ENCODE measurements at places on chromosomes 6 and 20.

- DNase-seq: no peak
Measured at GRCh38 chr6:33695451-33695887, 16.0 kb downstream of the UQCC2 start.

DNA sequence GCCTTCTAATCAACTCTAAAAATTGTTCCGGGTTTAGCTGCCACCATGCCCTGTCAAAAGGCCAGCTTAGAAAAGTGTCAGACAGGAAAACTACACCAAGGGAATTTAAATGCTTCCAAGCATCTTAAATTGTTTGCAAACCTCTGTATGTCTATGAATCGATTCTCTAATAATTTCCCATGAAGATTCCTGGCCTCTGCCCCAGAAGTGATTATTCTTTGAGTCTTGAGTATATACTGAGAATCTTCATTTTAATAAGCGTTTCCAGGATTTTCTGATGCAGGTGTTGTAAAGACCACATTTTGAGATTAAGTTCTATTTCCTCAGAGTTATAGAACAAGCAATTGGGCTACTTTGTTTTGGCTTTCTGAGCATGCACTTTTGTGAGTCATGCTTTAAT lies 471.8 kb upstream of the JAG1 start:
- DNase-seq: no peak

DNA sequence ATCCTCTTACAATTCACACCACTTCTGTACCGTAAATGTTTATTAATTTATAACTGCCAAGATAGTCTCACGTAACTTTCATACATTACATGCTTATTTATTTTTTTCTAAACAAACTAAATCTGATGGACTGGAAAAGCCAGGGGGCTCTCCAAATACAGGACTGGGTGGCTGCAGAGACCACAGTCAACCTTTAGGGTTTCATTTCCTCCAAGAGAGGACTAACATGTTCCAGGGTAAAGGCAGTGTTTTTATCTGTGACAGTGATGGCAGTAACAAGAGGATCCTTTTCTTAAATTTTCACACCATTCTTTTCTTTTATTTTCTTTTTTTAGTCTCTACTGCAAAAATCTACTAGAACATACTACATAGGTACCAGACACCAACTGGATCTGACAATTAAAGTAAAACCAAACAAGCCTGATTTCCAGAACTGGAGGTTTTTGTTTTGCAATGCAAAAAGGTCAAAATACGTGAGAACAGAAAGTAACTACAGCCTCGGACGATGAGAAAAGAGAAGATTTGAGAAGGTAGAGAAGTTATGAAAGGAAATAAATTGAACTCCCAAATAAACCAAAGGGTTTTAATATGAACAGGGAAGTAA lies 1.2 kb downstream of the LMBRD1 start:
- DNase-seq: no peak

DNA sequence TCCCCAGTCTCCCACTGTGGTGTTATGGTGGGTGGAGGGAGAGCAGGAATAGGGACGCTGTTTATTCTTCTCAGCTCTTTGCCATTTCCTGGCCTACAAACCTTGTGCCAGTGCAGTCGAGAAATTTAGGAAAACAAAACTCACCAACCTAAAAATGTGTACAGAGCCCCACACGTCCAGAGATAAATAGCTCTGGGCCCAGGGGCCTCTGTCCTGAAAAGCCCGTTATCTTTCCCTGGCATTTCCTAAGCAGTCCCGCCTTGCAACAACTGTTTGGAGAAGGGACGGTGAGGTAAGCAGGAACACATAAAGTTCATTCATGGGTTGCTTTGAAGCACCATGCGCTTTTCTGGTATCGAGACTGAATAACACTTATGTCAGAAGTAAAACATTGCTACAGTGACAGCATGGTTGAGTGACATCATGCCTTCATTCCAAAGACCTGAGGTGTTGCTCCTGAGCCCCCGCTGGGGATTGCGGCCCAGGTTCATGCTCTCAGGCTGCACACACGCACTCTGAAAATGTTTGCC lies 80.1 kb upstream of the NXT1 start:
- DNase-seq: no peak

DNA sequence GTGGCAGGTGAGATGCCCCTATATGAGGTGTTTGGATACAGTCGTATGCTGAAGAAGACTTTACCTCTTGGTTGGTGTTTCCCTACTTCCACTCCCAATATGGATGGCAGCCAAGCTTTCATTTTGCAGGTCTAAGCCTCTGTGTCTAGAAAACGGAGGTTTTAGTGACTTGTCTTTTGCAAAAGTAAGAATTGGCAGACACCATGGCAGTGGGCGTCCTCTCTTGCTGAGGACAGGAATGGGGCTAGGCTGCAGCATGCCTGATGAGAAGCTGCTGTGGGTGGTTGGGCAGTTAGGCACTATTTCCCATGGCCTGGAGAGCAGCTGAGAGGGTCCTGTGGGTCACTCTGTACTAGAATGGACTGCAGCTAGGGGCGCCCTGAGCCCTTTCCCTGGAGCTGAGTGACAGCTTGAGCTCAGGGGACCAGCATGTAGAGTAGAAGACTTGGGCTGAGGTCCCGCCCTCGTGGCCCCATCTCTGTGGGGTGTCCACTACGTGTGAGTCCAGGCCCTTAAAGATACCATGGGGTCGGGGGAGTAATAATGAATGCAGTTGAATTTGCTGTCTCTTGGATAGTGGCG lies 127.4 kb downstream of the CDH26 start:
- no peak for DNase-seq

DNA sequence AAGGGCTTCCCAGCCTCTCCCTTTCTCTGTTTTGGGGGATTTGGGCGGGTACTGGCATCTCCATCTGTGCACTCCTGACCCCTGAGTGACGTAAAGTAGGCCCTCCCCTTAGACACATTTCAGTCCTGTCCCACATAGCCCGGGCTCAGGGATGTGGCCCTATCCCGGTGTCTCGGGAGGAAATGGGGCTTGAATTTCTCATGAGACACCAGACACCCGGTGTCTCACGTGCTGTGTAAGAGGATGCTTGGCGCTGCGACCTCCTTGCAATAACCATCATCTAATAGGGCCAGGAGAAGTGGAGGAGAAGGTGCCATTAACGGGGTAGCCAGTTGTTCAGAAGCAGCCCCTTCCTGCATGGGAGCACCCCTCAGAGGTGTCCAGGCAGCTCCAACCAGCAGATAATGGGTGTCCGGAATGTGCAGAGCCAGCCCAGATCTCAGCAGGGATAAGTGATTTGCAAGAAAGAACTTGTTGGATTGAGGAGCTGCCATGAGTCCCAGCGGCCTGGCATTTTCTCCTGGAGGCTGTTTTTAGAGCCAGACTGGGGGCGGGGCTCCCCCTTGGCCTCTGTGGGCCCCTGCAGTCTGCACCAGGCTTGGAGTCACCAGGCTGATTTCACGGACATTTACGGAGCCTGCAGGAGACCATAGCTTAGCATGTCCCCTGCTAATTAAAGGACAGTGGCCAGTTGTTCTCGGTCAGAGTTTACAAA lies 372.0 kb downstream of the PREX1 start:
- no peak for DNase-seq

GRCh38 chr6:42889815-42890214 lies 10.4 kb downstream of the RPL7L1 start:
- no peak for DNase-seq

All from amniotic stem cell (primary cell).